ENCODE measurements at places on chromosomes 12 and 14.

DNA sequence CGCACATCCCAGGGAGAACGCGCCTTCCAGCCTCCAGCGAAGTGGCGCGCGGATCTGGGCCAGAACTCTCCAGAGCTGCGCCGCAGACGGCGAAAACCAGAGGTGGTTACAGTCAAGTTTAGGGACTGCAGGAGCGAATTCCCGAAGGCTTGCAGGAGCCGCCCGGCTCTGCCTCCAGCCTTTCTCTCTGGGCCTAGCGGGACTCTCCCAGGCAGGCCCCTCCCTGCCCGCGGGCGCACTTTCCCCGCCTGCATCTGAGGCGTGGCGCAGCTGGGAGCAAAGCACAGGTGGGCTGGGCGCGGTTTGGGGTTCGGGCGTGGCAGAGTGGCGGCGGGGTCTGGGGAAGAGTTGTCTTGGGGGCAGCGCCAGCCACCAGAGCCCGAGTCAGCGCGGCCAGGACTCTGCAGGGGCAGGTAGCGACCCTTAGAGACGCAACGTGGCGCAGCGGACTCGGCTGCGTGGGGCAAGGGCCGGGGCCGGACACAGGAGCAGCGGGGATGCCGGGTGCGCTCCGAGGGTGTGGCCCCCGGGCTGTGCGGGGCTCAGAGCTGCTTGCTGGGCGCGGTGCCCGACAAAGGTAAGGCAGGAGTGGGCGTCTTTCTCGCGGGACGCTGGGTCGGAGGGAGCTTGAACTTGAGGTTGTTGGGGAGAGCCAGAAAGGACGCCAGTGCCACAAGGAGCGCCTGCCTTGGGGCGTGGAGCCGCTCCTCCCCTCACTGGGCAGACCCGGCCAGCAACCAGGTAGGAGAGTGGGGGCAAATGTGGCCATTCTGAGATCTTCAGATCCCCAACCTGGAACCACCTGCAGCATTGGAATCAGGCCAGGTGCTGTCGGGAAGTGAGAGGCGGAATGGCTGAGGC, 1126.0 kb downstream of the AACS start:
- H3K4me1 ChIP-seq: no peaks in the 10 kb centered on the region
- DNase-seq: no peak
- peak overlapping the region; percentile 18 for H3K4me3 ChIP-seq

GRCh38 chr14:46053221-46053620, 598.4 kb downstream of the RPL10L start:
- no peak for DNase-seq
- H3K27ac ChIP-seq: no peak overlapping the region
- H3K4me1 ChIP-seq: no peaks in the 10 kb centered on the region
- H3K27me3 ChIP-seq: no peaks in the 10 kb centered on the region

DNA sequence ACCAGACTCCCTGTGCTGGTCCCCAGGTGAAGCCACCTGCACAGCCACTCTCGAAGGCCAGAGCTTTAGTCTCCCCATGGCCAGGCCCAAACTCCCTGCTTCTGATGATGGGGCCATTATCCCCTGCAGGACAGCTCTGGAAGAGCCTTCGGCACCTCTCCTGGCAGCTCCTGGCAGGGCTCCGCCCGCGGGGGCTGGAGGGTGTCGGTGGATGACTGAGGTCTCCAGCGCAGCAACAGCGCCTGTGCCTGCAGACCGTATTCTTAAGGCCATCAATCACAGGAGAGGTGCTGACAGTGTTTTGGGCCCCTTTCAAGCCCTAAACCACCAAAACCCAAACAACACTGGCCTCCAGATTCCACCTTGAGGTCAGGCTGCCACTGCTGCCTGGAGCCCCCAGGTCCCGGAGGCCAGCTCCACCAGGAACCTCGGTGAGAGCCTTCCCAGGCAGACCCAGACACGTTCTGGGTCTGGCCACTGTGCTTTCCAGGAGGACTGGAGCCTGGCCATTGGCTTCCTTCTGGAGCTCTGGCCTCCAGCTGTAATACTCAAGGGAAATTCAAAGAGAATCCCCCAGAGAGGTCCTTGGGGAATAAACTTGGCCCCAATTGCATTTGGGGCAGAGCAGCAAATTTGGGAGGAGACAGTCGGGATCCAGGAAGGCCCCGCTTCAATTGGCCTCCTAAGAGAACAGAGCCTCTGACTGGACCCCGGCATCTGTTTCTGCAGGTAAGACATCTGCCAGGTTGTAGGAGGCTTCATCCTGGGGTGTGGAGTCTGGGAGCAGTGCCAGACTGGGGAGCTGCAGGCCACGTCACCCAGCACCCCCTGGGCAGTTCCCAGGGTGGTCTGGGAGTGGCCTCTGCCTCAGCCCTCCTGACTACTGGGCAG, 210.6 kb upstream of the RTL1 start:
- no peaks in the 10 kb centered on the region for H3K36me3 ChIP-seq
- H3K27ac ChIP-seq: no peak overlapping the region

DNA sequence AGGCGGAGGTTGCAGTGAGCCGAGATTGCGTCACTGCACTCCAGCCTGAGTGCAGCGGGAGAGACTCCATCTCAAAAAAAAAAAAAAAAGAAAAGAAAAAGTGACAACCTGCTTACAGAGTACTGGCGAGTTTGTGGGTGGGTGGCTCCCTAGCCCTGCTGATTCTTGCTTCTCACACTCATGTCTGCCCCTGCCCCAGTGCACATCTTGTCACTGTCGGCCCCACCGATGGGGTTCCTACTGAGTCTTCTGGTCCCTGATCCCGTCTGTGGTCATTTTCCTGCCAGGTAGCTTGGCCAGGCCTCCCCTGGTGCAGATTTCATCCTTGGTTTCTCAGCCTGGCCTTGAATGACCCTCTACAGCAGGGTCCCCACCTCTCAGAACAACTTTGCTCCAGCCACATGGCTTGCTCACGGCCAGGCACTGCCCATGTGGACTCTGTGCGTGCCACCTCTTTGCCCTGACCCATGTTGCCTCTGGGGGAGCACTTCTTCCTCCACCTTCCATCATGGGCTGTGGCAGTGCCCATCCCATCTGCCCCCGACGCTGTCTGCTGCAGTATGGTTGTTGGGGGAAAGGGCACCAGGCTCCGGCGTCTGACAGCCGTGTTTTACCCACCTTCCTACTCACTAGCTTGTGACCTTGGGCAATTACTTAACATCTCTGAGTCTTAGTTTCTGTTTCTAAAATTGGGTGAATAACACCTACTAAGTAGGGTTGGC, 2.1 kb upstream of the PTPN6 start:
- no peak overlapping the region for H3K27ac ChIP-seq
- H3K27me3 ChIP-seq: no peaks in the 10 kb centered on the region
- H3K4me1 ChIP-seq: peaks cover 45% of the 10 kb centered on the region

DNA sequence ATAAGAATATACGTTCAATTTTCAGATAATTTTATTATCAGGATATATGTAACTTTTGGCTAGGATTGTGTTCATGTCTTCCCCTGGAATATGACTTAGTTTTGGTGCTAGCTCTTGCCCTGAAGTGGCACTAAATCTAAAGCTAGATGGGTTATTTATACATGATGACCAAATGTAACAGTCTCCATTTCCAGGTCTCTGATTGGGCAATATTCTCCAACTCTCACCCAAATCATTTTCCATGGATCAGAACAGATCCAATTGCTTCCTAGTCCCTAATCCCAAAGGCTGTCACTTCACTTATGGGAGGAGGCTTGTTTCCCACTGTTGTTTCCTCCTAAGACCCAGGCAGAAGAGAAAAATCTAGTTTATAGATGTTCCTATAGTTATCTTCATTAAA, 274.6 kb upstream of the SLC16A7 start:
- H3K4me1 ChIP-seq: no peaks in the 10 kb centered on the region
- H3K36me3 ChIP-seq: no peaks in the 10 kb centered on the region

DNA sequence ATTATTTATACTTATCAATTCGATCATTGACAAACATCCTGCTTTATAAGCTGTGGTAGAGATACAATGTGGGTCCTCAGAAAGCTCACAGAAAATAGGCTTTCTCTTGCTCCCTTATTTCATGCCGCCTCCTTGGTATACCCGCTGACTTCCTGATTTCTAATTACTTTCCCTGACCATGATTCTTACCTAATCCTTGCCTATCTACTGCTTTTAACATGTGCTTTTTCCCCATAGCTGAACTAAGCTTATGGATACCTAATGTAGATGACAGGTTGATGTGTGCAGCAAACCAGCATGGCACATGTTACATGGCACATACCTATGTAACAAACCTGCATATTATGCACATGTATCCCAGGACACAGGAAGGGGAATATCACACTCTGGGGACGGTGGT, 65.1 kb downstream of the ITPR2 start:
- no peaks in the 10 kb centered on the region for H3K27me3 ChIP-seq
- H3K4me3 ChIP-seq: no peak overlapping the region
- H3K27ac ChIP-seq: no peak overlapping the region
- no peak for DNase-seq

DNA sequence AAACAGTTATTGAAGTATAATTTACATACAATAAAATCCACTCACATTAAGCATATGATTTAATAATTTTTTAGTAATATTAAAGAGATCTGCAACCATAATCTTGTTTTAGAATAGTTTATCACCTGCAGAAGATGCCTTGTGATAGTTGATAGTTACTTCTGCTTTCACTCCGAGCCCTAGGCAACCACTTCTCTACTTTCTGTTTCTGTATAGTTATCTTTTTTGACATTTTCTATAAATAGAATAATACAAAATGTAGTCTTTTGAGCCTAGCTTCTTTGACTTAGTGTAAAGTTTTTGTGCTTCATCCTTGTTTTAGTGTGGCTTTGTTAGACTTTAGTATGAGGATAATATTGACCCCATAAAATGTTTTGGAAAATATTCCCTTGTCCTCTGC, 111.0 kb downstream of the MNAT1 start:
- DNase-seq: no peak
- no peaks in the 10 kb centered on the region for H3K27me3 ChIP-seq
- no peak overlapping the region for H3K27ac ChIP-seq
- no peaks in the 10 kb centered on the region for H3K4me1 ChIP-seq

GRCh38 chr12:32107359-32108267, 966 bp downstream of the BICD1 start:
- no peaks in the 10 kb centered on the region for H3K36me3 ChIP-seq
- no peak for DNase-seq
- H3K4me3 ChIP-seq: peak overlapping the region; percentile 83
- peaks cover 28% of the 10 kb centered on the region for H3K4me1 ChIP-seq
- H3K27me3 ChIP-seq: no peaks in the 10 kb centered on the region

GRCh38 chr14:72968316-72968715, 42.1 kb downstream of the DCAF4 start:
- H3K4me3 ChIP-seq: no peak overlapping the region
- H3K36me3 ChIP-seq: peaks cover 71% of the 10 kb centered on the region
- no peaks in the 10 kb centered on the region for H3K4me1 ChIP-seq
- no peaks in the 10 kb centered on the region for H3K27me3 ChIP-seq
- no peak overlapping the region for H3K27ac ChIP-seq
- no peak for DNase-seq

GRCh38 chr12:18224745-18225144, 36.6 kb upstream of the PIK3C2G start:
- no peaks in the 10 kb centered on the region for H3K27me3 ChIP-seq
- H3K36me3 ChIP-seq: no peaks in the 10 kb centered on the region
- no peak overlapping the region for H3K27ac ChIP-seq
- H3K4me1 ChIP-seq: no peaks in the 10 kb centered on the region

DNA sequence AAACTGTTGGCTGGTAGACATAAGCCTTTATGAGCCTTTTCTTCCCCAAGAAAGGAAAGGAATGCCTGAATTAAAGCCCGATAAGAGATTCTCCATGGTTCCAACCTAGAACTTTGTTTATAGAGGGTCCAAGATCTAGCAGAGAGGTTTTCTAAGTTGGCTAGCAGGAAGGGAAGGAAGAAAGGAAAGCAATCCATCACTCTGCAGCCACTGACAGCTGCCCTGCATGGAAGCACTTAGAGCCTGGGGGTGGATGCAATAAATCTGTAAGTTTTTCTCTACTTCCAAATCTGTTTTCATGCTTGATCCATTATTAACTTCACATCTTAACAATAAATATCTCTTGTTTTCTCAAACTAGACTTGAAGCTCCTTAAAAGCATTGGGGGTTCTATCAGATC, 224.4 kb downstream of the KSR2 start:
- no peaks in the 10 kb centered on the region for H3K4me1 ChIP-seq
- DNase-seq: no peak
- H3K27ac ChIP-seq: no peak overlapping the region
- no peaks in the 10 kb centered on the region for H3K27me3 ChIP-seq
- H3K36me3 ChIP-seq: no peaks in the 10 kb centered on the region

- no peak overlapping the region for H3K4me3 ChIP-seq
- no peaks in the 10 kb centered on the region for H3K4me1 ChIP-seq
- no peaks in the 10 kb centered on the region for H3K27me3 ChIP-seq
- H3K27ac ChIP-seq: no peak overlapping the region
- DNase-seq: no peak
These were observed 229.2 kb downstream of the EMP1 start for GRCh38 chr12:13425766-13426165.

DNA sequence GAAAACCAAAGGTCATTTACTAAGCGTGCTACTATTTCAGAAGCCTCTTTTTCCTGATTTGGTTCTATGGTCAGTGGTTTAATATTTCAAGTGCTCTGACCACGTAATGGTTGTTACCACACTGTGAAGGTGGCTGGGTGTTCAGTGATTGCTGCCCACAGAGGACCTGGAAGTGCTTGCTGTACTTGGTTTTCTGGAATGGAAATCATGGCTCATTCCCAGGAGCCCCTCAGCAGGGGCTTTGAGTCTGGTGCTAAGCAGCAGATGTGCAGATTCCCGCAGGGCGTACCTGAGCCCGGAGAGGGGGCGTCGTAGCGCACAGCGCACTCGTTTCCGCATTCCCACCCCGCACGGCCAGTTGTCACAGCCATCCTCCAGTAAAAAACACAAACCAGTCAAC, 50.5 kb downstream of the TRAF3 start:
- H3K27me3 ChIP-seq: no peaks in the 10 kb centered on the region
- H3K4me3 ChIP-seq: no peak overlapping the region
- no peak overlapping the region for H3K27ac ChIP-seq
- H3K36me3 ChIP-seq: no peaks in the 10 kb centered on the region
- DNase-seq: no peak

GRCh38 chr12:32906399-32907165, 10.0 kb upstream of the PKP2 start:
- no peak overlapping the region for H3K27ac ChIP-seq
- DNase-seq: no peak
- H3K27me3 ChIP-seq: no peaks in the 10 kb centered on the region

DNA sequence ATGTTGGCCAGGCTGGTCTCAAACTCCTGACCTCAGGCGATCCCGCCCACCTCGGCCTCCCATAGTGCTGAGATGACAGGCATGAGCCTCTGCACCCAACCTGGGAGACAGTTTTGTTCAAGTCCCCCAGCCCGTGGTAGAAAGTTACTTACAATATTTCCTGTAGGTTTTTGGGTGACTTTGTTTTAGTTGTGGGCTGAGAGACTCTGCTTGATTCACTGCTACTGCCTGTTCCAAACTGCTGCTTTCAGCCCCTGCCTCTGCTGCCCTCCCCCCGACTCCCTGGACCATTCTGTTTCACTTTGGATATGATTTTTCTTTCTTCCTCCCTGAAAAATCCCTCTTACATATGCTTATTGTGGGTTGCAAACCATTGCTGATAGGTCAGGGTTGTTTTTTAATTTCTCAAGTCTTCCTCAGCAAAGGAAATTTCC, 13.4 kb upstream of the PCNX1 start:
- H3K36me3 ChIP-seq: no peaks in the 10 kb centered on the region
- H3K27me3 ChIP-seq: no peaks in the 10 kb centered on the region
- no peaks in the 10 kb centered on the region for H3K4me1 ChIP-seq
- no peak overlapping the region for H3K4me3 ChIP-seq

GRCh38 chr14:91484744-91485143, 25.4 kb downstream of the PPP4R3A start:
- DNase-seq: no peak
- H3K4me3 ChIP-seq: no peak overlapping the region
- peaks cover 13% of the 10 kb centered on the region for H3K36me3 ChIP-seq
- no peaks in the 10 kb centered on the region for H3K27me3 ChIP-seq
- no peaks in the 10 kb centered on the region for H3K4me1 ChIP-seq

GRCh38 chr14:37894463-37894862, 299.0 kb downstream of the TTC6 start:
- H3K4me3 ChIP-seq: no peak overlapping the region
- H3K27me3 ChIP-seq: no peaks in the 10 kb centered on the region
- H3K27ac ChIP-seq: no peak overlapping the region

Measured in tibial nerve (tissue), 4 donors.